ENCODE measurements at places on chromosomes 1 and 21.

DNA sequence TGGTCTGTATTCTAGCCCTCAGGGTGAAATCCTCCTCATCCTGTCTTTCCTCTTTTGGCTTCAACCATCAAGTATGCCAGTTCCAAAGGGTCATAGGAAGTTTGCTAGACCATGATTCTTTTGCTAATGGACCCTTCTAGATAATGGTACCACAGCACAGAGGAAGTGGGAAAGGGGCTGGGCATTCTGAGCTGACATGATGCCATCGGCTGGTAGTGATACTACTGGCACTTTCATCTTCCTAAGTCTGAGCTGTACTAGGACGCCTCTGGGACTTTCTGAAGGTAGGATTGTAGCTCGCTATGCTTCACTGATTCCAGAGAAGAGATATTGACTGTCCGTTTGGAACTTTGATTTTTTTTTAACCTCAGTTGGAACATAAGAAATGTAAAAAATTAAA is 11.4 kb downstream of the FASLG start:
- DNase-seq: no peak

- DNase-seq: no peak
Measured at GRCh38 chr21:27366646-27367235, 399.9 kb upstream of the ADAMTS5 start.

DNA sequence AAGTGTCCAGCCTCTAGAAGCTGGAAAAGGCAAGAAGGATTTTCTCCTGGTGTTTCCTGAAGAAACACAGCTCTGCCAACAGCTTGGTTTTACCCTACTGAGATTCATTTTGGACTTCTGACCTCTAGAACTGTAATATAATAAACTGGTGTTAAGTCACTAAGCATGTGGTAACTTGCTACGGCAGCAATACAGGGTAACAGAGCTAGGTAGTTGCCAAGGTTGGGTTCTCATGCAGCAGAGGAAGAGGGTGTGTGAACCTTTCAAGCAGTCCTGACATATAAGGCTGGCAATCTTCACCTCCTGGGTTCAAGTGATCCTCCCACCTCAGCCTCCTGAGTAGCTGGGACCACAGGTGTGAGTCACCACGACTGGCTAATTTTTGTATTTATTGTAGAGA is 36.0 kb downstream of the GNG4 start:
- no peak for DNase-seq

DNA sequence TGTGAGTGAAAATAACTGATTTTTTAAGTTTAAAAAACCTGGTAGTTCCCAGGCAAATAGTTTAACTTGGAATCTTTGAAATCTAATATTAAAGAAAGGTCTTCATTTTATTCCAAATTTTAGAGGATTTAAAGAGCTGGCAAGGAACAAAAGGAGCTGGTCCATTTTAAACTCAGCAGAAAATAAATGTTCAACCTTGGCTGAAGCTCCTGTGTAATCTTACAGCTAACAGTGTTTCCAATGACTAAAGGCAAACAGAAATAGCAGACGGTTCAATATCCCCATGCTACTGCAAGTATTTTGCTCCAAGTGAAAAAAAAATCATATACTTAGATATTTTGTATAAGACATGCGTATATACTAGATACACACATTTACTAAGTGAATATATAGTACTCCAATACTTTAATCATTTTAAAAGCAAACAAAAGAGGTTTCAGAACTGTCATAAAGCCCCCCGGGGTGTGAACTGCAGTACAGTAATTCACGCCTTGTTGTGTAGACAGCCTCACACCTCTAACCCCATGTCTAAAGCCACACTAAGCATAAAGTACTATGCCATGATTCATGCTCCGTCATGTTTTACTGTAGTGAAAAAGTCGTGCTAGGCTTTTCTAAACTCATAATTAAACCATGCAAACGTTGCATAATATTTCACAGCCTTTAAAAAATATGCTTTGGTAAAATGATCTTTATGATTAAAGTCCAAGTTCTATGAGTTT is 132.2 kb downstream of the CLIC6 start:
- DNase-seq: no peak

DNA sequence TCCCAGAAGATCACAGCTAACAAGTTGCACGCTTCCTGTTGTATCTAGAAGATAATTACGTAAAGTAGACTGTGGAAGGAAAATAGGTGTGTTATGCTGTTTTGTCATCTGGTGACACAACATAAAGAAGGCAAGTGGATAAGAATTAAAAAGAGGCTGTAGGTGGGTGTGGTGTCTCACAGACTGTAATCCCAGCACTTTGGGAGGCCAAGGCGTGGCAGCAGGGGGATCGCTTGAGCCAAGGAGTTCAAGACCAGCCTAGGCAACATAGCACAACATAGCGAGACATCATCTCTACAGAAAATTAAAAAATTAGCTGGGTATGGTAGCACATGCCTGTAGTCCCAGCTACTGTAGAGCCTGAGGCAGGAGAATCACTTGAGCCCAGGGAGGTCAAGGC is 17.9 kb upstream of the ZNF281 start:
- DNase-seq: no peak

DNA sequence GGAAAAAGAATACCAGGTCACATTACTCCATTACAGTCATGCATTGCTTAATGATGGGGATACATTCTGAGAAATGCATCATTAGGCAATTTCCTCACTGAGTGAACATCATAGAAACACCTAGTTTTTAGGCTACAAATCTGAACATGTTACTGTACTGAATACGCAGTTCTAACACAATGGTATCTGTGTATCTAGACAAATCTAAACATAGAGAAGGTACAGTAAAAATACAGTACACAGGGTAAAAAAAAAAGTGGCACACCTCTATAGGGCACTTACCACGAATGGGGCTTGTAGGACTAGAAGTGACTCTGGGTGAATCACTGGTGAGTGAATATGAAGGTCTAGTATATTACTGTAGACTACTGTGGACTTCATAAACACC is 115.7 kb downstream of the AKT3 start:
- no peak for DNase-seq

DNA sequence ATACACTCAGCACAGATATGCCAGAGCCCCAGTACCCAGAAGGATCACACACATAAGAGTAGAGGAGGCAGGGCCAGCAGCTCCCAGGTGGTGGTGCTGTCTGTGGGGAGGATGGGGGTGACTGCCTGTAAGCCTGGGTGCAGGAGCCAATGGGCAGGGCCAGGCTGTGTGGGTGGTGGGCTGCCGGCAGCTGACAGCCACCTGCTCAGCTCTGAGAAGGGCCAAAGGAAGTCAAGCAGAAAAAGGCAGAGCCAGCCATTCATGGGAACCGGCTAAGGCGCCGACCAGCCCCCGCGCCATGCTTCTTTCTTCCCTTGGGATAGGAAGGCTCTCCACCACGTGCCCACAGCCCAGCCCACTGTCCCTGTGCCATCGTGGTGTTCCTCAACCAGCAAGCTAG is 14.1 kb downstream of the PIK3C2B start:
- peak; percentile 68 for DNase-seq

- no peak for DNase-seq
Measured at GRCh38 chr1:185291652-185292051, 25.4 kb downstream of the IVNS1ABP start.

GRCh38 chr1:41618066-41618825 is 133.8 kb upstream of the EDN2 start:
- DNase-seq: no peak

GRCh38 chr1:93695411-93696005 is 13.9 kb upstream of the BCAR3 start:
- DNase-seq: no peak

GRCh38 chr1:43954036-43954435 is 7.3 kb downstream of the IPO13 start:
- DNase-seq: peak; percentile 5

GRCh38 chr1:243375596-243375995 is 119.8 kb downstream of the SDCCAG8 start:
- DNase-seq: no peak

- DNase-seq: no peak
Measured at GRCh38 chr1:67695963-67696362, 11.0 kb downstream of the GADD45A start.

DNA sequence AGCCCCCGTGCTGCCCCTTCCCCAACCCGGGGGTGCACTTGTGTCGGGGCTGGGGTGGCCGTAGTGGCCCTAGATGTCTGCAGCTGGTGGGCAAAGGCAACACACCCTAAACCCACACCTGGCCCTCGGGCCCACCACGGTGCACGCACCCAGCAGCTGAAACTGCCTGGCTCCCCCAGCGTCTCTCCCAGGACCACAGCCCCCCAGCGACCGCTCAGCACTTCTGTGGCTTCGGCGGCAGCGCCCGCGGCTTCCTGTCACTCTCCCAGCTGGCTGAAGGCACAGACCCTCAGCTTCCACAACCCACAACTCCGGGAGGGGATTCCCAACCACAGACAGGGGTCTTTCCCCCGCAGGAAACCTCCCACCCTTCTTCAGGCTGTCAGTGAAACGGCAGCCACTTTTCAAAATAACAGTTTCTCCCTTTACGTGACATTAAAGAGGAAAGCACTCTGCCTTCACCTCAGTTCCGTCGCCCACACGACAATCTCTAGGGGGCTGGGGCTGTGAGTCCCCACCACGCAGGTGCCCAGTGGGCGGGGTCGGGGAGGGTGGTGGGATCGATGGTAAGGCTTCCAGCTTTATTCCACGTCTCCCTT is 40.7 kb upstream of the COL6A2 start:
- DNase-seq: no peak

DNA sequence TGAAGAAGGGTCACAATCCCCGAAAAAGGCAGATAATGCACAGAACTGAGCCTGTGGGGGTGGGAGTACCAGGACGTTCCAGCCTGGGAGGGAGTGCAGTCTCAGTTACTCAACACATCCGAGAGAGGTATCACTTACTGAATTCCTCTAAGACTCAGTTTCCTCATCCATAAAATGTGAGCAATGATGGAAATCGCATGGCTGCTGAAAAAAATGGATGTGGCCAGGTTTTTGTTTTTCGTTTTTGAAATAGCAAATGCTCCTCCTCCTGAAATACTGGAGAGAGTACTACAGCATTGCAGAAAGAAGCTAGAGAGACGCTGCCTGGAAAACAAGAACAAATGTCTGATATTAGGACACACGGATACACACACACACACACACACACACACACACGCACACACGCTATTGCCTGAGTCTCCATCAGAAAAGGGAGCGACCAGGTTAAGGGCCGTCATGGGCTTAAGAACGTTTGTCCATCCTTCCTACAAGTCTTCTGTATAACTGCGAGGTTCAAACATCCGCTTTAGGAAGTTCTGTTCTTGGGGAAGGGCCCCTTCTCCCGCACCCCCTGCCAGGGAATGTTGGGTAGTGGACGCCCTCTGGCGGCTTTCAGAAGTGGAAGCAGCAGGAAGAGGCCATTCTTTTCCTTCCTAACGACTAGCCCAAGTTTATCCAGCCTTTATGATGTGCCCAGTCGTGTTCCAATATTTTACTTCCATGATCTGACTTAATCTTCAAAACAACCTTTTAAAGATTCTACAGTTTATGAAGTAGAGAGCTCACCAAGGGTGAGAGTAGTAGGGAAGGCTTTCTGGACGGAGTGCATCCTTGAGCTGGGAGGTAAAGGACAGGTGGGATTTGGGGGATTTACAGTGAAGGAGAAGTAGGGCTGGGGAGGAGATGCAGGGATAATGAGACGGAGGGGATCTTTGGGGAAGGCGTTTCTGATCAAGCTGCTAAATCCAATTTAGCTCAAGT is 699 bp upstream of the NES start:
- DNase-seq: peak; percentile 83

GRCh38 chr1:218421531-218421930 is 76.4 kb downstream of the TGFB2 start:
- DNase-seq: no peak

DNA sequence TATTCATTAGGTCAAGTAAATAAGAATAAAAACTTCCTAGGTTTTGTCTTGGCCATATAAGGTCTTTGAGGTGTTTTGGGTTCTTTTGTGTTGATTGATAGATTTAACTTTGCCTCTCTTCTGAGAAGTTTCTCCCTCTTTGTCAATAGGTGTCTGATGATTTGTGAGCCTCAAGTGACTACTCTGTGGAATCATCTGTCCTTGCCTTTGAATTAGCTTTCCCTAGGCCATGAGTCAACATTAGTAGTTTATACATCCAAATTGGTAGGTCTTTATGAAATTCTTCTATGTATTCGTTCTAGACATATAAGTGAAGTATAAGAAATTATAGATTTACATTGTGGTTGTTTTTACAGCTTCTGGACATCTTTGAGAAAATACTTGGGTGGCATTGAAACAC is 864.4 kb downstream of the USP25 start:
- no peak for DNase-seq

DNA sequence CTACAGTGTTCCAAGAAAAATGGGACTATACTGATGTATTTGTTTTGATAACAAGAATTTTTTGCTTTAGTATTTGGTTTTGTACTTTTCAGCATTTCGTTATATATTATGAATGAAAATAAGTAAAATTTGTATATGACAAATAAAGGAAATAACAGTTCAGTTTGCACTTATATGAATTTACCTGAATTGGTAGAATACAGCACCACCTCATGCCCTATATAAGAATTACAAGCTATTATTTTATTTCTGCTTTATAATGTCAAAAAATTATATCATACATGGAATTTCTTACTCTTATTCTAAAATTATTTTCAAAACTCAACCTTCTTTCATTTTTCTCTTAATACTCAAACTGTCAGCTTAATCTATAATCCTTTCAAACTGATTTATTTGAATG is 14.6 kb downstream of the EFCAB7 start:
- DNase-seq: no peak

GRCh38 chr1:169288011-169288414 is 79.6 kb downstream of the NME7 start:
- no peak for DNase-seq

GRCh38 chr1:203631946-203632345 is 5.3 kb downstream of the ATP2B4 start:
- DNase-seq: no peak

- no peak for DNase-seq
Measured at GRCh38 chr1:228783418-228784040, 48.2 kb downstream of the RHOU start.

- no peak for DNase-seq
Measured at GRCh38 chr1:40423264-40423642, 27.0 kb upstream of the ZFP69B start.

GRCh38 chr1:54400329-54400728 is 5.9 kb downstream of the SSBP3 start:
- DNase-seq: no peak

DNA sequence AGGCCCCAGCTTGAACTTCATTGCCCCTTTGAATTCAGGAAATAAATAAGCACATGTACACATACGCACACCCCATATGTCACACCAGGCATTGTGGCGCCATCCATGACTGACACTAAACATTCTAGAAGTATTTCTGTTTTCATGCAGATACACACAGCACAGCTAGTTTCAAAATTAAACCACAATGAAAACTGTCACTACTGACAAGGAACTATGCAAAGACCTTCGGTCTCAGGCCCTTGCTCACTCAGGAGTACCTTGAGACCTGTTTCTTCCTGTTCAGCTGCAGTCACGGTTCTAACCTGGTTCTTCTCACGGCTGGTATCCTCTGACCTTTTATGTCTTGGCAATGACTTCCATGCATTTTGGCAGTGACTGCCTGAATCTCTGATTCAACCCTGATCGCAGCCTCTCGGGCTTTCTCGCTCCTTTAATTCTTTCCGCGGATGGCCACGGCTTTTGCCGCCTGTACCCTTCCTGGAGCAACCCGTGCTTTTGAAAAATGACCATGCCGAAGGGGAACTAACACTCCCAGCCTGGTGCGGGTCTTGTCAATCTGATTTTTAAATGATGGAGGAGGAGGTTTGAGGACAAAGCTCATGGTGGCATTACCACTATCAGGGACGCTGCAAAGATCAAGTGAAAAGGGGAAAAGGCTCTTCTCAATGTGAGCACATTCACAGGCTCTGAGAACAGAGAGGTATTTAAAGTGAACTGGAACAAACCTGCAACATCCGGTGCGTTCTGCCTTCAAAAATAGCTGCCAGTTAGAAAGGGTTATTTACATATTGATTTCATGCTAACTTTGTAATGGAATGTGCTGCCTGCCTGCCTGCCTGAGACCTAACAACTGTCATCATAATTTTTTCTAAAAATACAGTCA is 384.6 kb downstream of the RRAGC start:
- no peak for DNase-seq
